M059J (cell line): ENCODE measurements at places on chromosomes 3 and 15. TPM values are rescaled to one million over a fixed set of nuclear protein-coding genes. Genes with fewer than 3 reads are reported as not detected.

ZNF710 gene
- 3.9 and 11.0 TPM in 2 replicates for total RNA-seq

IL17RB gene
- 0.25 TPM in 1 of 2 replicates, not detected in the other for total RNA-seq

LRRIQ4 gene
- total RNA-seq, result not detected in 2 replicates

- no peak for DNase-seq
These were observed 37.3 kb downstream of the USF3 start for GRCh38 chr3:113659101-113659541.
